ENCODE measurements at places on chromosomes 11 and 22. TPM values are rescaled to one million over a fixed set of nuclear protein-coding genes. Genes with fewer than 3 reads are reported as not detected.

SLC22A9 gene
- 0.43 TPM for total RNA-seq

TBX1 gene
- not detected for total RNA-seq

OR6A2 gene
- total RNA-seq, result 0.08 TPM

CNIH2 gene
- total RNA-seq, result 0.99 TPM

SCARF2 gene
- total RNA-seq, result 0.39 TPM

ENTHD1 gene
- not detected for total RNA-seq

CNTN5 gene
- total RNA-seq, result not detected

OTOG gene
- total RNA-seq, result not detected

OR56A1 gene
- not detected for total RNA-seq

DNA sequence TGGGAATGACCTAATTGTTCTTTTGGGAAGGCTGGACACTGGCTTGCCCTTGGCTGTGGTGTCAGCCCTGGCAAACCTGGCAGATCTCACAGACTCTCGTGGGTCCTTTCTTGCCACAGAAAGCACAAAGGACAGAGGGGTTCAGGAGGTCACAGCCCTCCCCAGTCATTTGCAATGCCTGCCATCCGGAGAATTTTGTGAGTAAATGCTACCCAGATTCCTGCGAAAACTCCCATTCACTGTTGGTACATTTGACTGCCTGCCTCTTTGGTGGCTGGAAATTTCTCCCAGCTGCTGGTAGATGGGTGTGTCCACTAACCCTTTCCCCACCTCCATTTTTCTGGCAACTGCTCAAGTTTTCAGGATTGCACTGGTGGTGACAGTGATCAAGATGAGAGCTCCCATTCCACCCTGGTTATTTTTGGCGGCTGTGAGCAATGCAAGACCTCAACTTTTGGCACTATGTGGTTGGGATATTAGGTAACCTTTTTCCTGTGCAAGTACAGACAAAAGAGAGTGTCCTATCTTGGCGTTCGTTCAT is 155.7 kb downstream of the NAV2 start:
- no peak for DNase-seq

- DNase-seq, result no peak
These were observed 54.1 kb upstream of the RAB38 start for GRCh38 chr11:88229303-88229702.

GRCh38 chr11:71245601-71246391 is 6.6 kb downstream of the SHANK2 start:
- no peak for DNase-seq

- DNase-seq, result no peak
These were observed 26.3 kb upstream of the APLNR start for GRCh38 chr11:57263351-57263750.

DNA sequence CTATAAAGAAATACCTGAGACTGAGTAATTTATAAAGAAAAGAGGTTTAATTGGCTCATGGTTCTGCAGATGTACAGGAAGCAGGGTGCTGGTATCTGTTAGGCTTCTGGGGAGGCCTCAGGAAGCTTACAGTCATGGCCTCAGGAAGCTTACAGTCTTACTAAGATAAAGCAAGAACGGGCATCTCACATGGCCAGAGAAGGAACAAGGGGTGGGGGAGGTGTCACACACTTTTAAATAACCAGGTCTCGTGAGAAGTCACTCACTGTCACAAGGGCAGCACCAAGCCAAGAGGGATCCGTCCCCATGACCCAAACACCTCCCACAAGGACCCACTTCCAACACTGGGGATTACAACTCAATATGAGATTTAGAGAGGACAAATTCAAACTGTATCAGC is 192.8 kb upstream of the B3GAT1 start:
- DNase-seq, result no peak

DNA sequence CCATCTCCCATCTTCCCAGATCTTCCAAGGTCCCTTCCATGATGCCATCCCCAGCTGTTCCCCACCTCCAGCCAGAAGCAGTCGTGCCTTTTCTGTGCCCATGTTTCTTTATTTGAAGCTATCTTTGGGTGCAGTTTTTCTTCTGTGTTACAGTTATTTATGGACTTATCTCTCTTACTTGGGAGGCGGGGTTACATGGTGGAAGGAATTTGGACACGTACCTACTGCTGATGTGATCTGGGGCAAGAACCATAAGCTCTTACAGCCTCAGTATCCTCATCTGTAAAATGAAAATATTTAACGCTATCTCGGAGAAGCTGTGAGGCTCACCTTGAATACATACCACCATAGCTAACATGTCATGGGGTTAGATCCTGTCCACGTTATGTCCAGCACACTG is 98.9 kb downstream of the ZBTB16 start:
- DNase-seq, result no peak

DNA sequence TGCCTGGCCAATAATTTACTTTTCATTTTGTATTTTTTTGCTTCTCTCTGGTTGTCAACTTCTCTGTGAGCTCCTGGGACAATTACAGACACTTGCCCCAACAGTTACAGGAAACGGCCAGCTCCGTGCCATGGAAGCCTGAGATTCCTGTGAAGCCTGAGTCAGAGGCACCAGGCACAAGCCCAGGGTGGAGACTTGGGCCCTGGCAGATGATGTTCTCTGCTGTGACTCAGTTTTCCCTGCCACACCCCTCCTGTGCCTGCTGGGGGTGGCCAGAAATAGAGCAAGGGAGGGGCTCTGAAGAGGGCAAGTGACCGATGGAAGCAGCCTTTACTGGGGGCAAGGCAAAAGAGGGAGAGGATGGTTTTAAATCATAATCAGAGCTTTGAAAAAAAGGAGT is 4.9 kb downstream of the ATP5MGL start:
- DNase-seq, result no peak

- peak; percentile 51 for DNase-seq
These were observed 45.5 kb upstream of the FTH1 start for GRCh38 chr11:62012832-62013461.

DNA sequence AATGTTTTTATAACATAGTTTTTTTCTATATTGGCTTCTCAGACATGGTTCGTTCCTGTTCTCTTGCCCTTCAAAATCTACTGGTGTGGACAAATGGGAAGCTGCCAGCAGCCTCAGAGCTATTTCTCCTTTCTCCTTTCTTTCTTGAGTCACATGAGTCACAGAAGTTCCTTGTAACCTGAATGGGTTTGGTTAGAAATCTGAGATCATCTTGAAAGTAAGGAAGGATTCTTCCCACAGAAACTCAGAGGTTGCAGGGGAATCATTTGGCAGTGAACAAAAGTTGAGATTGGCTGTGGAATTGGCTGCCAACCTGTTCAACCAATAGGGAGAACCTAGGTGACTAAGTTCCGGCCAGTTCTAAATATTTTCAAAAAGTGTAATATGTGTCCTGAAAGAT is 12.5 kb downstream of the PLET1 start:
- no peak for DNase-seq

DNA sequence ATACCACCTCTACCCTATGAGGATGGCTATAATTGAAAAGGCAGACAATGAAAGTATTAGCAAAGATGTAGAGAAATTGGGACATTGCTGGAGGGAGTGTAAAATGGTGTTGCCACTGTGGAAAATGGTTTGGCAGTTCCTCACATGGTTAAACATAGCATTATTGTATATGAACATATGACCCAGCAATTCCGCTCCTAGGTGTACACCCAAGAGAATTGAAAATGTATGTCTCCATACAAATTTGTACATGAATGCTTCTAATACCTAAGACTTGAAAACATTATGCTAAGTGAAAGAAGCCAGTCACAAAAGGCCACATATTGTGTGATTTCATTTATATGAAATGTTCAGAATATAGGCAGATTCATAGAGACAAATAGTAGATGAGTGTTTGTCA is 10.0 kb downstream of the SLCO2B1 start:
- no peak for DNase-seq

DNA sequence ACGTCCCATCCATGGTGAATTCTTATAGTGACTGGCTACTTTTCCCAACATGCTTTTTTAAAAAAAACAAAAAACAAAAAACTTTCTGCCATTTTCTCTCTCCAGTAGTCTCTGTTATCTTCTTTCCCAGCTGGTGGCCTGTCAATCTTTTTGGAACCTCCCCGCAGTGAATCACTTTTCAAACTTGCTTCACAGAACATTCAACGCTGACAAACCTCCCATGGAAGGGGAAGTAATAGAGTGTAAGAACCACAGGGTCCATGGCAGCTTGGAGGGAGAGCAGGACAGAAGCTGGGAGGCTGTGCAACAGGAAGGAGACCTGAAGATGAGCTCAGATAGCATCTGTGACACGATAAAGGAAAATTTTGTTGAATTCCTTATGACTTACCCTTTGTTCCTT is 9.8 kb upstream of the CECR2 start:
- no peak for DNase-seq

- DNase-seq, result no peak
These were observed 255.1 kb downstream of the DCDC1 start for GRCh38 chr11:31114442-31114841.

- no peak for DNase-seq
These were observed 8.8 kb downstream of the TBX1 start for GRCh38 chr22:19769393-19769715.

GRCh38 chr11:91536366-91536765 is 688.3 kb upstream of the FAT3 start:
- no peak for DNase-seq

DNA sequence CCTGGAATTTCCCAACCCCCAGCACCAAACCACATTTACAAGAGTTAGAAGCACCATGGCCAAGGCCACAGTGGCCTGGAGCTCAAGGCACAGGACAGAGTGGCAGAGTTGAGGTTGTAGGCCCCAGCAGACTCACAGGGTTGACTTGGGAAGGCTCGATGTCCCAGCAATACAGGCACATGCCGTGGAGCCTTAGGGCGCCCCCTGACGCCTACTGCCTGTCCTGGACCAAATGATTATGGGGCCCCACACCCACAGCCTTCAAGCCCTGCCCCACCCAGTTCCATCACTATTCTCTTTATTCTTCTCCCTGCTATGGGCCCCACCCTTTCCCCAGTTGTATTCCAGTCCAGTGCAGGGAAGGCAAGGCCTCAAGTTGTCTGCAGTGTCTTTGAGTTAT is at the start of gene CCDC179:
TSS of gene CCDC179 (minus strand) at position 234 of the 400 bp plus-strand sequence. CDS start at position 181, 53 bp downstream.
- no peak for DNase-seq

DNA sequence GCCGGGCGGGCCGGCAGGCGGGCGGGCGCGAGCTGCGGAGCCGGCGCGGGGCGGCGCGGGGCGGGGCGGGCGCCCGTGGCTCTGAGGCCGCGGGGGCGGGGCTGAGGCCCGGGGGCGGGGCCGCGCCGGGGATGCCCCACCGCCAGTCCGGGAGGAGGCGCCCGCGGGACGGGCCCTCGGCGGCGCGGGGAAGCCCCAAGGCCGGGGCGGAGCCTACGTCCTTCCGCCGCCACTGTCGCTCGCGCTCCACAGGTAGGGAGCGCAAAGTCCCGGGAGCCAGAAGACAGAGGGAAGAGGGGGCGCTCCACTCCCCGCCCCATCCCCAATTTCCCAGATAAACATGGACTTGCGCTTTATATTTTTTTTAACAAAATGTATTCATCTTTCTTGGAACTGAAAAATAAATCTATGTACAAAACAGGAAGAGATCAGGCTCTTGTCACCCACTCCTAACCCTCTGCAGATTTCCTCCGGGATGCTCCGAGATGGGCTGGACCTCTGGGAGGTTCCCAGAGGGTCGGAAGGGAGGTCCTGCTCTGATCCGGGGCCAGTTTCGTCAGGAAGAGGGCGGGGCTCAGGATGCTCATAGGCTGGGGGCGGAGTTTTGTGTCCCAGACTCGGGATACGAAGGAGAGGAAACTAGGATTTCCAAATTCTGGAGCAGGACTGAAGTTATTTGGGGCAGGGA is at the start of gene MAP4K2:
TSS of gene MAP4K2 (minus strand) at position 57 of the 688 bp plus-strand sequence. CDS start 65 bp downstream, outside the sequence.
- DNase-seq, result peak; percentile 96

DNA sequence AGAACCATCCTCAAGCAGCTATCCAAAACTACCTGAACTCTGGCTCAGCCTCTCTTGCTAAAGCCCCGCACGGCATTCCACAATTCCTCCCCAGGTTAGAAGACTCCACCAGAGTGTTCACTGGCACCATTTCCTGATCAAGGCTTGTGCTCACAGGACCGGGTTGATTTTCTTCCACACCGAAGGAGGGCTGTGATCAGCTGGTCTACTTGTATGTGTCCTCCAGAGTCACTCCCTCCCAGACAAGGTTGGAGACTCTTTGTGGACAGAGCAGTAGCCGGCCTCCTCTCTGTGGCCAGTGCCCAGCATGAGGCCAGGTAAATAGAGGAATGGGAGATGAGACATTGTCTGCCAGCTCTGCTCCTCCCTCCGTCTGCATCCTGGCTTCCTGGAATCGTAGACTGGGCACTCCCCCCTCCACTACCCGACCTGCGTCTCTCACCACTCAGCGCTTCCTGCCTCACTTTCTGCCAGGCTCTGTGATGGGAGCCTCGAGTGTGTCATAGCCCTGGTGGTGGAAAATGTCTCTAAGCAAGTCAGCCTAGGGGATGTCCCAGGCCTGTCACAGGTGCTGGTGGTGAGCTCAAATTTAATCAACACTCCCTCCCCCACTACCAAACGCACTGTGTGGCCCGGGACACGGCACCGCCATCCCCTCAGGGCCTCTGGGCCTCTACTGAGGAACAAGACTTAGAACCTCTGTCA is 12.5 kb upstream of the TMPRSS6 start:
- no peak for DNase-seq

- peak; percentile 82 for DNase-seq
These were observed 616 bp downstream of the BTBD10 start for GRCh38 chr11:13462311-13462900.

DNA sequence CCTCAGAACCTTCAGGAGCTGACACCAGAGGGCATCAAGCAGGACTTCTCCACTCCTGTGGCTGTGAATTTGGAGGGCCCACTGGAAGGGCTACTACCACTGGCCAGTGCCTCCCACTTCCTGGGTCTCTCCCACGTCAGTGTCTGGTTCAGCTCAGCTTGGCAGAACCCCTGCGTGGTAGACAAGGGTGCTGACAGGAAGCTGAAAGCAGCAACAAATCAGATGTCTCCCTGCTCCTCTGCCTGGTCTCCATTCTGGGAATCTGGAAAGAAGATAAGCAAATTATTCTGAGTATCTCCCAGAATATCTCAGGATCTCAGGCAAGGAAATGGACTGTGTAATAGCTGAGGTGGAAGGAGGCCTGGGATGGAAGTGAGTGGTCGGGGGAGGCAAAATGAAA is 61.5 kb downstream of the TMPRSS5 start:
- DNase-seq, result no peak

DNA sequence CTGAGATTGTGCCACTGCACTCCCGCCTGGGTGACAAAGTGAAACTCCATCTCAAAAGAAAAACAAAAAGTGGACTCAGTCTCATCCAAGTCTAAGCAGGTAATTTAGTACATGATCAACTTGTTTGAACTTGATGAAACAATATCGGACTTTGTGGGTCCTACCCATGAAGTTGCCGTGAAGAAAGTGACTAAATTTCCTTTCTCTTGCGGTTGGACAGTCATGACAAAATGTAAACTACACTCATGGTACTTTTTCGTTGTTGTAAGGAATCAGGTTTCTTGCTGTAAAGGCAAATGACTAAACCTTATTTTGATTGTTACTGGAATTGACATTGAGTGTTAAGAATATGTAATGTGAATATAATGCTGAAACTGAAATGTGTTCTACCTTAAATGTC is 164.5 kb upstream of the PLET1 start:
- no peak for DNase-seq

- DNase-seq, result no peak
These were observed 402.3 kb upstream of the NARS2 start for GRCh38 chr11:78977009-78977408.

GRCh38 chr11:44047931-44048431 is at the start of gene ACCSL:
TSS of gene ACCSL (plus strand) at chr11:44047981. CDS start at chr11:44048037, 56 bp downstream.
- DNase-seq, result no peak
